ENCODE measurements at places on chromosomes 2 and 18. TPM values are rescaled to one million over a fixed set of nuclear protein-coding genes. Genes with fewer than 3 reads are reported as not detected.

GRCh38 chr2:148644883-148645538 lies 460 bp downstream of the EPC2 start:
- DNase-seq: peak; percentile 95

- no peak for DNase-seq
Measured at GRCh38 chr2:7815726-7816125, 866.1 kb upstream of the ID2 start.

DNA sequence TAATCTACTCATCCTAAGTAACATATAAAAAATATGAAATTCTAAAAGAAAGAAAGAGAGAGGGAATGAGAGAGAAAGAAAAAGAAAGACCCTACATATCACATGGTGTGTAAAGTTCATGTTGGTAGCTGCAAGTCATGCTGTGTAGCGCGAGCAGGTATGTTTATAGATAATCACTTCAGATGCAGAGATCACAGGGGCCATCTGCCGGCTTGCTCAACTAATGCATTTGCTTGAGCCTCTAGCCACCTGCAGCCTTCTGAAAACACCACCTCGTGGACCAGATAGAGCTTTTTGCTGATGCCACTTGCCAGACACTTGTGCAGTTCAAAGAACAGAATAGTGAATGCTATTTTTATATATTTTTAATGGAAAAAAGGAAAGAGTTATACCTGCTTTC lies 37.6 kb downstream of the CDH7 start:
- DNase-seq: no peak

DNA sequence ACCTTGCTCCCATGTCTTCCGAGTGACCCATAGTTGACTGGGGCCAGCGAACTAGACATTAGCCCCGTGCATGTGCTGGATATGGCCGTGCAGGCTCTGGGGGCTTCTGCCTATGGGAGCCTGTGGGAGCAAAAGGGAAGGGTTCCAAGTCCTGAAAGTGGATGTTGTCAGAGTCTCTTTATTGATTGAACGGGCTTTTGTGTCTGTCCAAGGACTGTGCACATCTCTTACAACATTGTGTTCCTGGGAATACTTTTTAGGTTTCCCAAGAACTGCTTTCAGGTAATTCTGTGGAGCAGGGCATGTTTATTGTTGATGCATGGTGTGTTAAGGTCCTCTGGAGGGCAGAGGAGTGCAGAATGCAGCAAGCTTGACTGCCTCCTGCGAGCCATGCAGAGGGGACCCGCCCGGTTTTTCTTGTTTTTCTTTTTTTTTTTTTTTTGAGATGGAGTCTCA lies 5.0 kb downstream of the RNF144A start:
- DNase-seq: no peak

GRCh38 chr2:52074130-52074719 lies 1042.3 kb upstream of the NRXN1 start:
- DNase-seq: no peak

DNA sequence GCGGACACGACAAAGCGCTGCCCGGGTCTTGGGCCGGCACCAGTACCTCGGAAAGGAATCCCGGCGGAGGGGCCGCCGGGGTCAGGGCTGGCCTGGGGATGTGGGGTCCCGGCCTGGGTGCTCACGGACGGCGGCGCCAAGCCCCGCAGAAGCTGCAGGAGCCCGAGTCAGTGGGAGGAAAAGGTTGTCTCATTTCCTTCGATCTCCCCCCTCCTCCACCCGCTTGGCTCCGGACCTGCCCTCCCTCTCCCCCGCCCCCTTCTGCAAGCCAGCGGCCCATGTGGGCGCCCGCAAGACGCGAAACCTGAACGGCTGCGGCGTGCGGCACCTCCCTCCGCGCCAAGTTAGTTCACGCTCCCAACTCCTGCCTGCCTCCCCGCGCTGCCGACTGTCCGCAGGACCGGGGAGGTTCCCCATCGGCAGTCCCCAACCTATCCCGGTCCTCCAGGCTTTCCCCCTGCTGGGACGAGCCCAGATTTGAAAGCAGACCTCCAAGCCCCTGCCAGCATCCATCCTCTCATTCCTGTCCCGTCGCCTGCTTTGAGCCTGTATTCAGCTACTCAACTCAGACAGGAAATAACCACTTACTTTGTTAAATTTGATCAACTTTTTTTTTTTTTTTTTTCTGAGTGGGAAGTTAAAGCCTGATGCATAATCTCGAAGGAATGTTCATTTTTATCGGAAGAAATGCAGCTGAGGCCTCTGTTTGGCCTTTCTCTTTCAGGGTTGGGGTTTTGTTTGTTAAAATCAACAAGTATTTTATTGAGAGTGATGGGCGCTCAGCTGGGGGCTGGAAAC lies at the start of gene EVA1A:
EVA1A (minus strand) TSS at position 172 of the 798 bp plus-strand sequence. CDS start 42,799 bp downstream, outside the sequence.
- DNase-seq: peak; percentile 81

- DNase-seq: no peak
Measured at GRCh38 chr18:33369711-33370449, 70.6 kb downstream of the CCDC178 start.

- DNase-seq: no peak
Measured at GRCh38 chr2:220513573-220514288, 886.3 kb downstream of the SLC4A3 start.

DNA sequence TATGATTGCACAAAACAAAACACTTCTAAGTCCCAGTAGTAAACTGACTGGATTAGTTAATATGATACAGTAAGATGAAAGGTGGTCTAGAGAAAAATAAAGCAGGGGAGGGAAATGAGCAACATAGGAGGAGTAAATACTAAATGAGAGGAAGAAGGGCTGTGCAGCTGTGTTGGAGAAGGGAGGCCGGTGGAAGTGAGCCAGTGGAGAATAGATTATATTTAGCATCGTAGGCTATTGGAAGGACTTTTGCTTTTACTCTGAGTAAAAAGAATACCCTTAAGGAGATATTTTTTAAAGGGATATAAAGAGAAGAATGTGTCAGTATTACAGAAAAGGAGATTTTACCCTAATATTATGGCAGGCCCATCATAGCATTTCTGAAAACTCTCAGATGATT lies 12.7 kb downstream of the WDR75 start:
- no peak for DNase-seq

GRCh38 chr18:7630731-7631442 lies 63.8 kb downstream of the PTPRM start:
- no peak for DNase-seq

GRCh38 chr2:121279476-121280220 lies 5.4 kb downstream of the TFCP2L1 start:
- DNase-seq: no peak

- DNase-seq: no peak
Measured at GRCh38 chr2:9649261-9649660, 18.5 kb upstream of the YWHAQ start.

DNA sequence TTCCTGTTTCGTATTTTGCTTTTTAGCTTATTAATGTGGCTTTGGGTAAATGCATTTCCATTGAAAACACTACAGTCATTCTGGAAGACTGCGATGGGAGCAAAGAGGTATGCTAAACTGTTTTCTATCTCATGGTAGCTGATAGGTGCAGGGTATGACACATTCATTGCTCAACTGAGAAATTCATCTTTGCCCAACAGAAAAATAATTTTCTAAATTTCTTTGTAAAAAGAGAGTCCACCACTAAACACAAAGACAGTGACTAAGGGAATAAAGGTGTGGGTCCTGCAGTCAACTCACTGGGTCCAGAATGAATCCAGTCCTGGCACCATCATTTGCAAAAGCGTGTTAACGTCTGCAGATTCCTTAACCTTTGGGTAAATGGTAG lies 19.9 kb downstream of the ERMN start:
- no peak for DNase-seq

- DNase-seq: peak; percentile 84
Measured at GRCh38 chr2:46655551-46656436, 176.4 kb downstream of the TMEM247 start.

DNA sequence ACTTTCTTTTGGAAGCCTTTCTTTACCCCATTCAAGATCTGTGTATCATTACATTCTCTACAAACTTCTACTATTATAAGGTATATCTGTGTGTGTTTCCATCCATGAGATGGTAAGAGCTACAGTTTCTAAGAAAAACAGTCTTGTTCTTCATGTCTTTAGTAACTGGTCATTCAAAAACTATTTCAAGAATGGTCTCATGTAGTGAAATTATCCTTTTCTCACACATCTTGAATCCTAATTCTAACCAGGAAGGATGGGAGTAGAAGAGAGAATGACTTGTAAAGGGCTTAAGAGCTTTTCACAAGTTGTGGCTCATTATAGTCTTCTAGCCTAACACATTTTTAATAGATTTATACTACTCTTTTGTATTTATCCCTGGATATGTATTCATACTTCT lies 47.3 kb downstream of the ROCK1 start:
- DNase-seq: no peak

GRCh38 chr18:34859496-34859895 lies 149.4 kb downstream of the DTNA start:
- DNase-seq: no peak

- DNase-seq: no peak
Measured at GRCh38 chr2:195677884-195678283, 20.9 kb downstream of the SLC39A10 start.

DNA sequence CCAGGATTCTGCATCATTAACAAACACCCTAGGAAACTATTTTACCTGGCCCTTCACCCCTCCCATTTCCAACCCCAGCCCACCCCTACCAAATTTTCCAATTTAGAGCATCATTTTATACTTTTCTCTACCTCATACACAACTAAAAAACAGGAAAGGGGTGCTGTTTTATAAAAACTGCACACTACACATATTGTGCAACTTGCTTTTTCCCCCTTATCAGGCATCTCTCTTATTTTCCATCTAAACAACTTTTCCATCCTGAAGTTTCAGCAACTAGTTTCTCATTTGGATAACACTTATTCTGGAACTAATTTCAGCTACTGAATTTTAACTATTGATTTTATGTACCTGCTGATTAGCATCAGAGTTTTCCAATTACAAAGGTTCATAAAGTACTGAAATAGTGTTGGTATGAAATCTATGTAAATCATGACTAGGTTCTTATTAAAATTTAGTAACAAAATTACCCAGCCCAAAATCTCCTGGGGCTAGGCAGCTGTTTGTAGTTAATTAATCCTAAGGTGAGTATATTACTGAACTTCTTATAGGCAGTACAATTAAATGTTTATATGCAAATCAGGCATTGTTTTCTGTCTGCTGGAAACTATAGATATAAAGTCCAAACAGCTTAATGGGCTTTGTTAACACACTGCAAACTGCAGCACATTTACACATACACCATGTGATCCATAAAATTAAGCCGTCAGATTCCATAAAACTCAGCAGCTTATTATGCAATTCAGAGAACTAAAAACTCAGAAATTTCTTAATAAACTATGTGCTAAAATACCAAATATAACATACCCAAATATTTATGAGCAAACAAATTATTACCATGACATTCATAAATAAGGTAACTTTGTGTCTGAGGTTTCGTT lies 7.9 kb downstream of the SF3B1 start:
- DNase-seq: peak; percentile 5

GRCh38 chr2:130776550-130776949 lies 21.2 kb downstream of the AMER3 start:
- no peak for DNase-seq

DNA sequence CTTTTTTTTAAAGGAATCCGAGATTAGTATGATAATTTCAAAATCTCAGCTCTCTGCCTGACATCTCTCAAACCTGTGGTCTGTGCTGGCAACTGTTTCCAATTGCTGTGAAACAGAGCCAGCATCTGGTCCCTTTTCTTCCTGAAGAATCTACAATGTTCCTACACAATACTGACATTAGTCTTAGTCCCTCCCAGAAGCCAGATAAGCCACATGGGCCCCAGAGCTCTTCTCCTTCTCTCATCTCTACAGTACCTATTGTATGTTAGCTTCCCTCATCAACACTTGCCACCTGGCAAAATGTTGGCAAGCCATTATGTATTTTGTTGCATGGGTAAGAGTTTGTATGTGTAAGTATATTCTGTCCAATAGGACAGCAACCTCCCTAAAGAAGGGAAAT lies 62.9 kb upstream of the CDKL4 start:
- DNase-seq: no peak

- peak; percentile 13 for DNase-seq
Measured at GRCh38 chr2:223909001-223909741, 36.0 kb downstream of the WDFY1 start.

GRCh38 chr2:218023636-218024035 lies 20.8 kb upstream of the TNS1 start:
- no peak for DNase-seq

DNA sequence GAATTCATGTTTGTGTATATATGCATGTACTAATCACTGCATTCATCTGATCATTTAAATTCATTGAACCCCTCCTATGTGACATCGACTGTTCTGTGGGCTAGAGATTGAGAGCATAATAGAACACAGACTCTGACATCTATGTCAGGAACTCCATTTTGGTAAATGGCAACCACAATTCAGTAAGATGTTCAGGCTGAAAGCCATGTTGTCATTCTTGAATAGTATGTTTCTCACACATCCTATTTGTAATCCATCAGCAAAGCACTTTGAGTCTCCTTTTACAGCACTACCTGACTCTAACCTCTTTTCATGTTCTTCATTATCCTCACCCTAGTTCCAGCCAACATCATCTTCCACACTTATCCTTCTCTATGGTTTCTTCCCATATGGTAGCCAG lies 413.8 kb upstream of the MEX3C start:
- no peak for DNase-seq

- no peak for DNase-seq
Measured at GRCh38 chr2:183195998-183196409, 71.8 kb downstream of the NUP35 start.

GRCh38 chr2:170201734-170202393 lies 23.9 kb downstream of the MYO3B start:
- no peak for DNase-seq

DNA sequence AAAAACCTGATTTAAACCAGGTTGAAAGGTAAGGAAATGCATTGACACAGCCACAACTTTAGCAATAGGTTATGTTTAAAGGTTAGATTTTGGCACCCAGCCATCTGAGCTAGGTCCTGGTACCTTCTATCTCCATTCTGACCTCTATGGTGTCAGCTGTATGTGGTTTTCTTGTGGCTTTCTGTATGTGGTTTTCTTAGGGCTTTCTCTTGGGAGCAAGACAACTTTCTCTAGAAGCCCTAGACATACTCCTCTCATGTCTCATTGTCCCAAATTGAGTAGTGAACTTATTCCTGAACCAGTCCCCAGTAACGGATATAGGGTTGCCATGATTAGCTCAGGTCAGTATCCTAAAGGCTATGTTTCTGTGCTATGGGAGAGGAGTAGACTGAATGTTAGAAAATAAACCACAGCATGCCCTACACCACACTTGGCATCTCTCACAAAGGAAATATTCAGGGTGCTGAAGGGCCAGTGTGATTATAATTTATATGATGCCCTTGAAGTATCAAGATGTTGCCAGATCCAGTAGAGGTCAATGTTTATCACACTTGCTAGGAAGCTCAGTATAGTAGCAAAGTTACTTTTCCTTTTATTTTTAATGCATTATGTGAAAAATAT lies 176.1 kb downstream of the CAPN13 start:
- no peak for DNase-seq

- no peak for DNase-seq
Measured at GRCh38 chr2:56981554-56981953, 797.8 kb downstream of the CCDC85A start.

LIMS4 gene
- 0.31 TPM for polyA plus RNA-seq

CCDC141 gene
- polyA plus RNA-seq: 134 TPM

LIPG gene
- polyA plus RNA-seq: 1.5 TPM

CHRND gene
- polyA plus RNA-seq: 0.05 TPM

DLGAP1 gene
- polyA plus RNA-seq: 0.89 TPM

MATN3 gene
- polyA plus RNA-seq: 4.8 TPM

DPP10 gene
- 0.61 TPM for polyA plus RNA-seq

KCNG3 gene
- 0.20 TPM for polyA plus RNA-seq

SLC9A4 gene
- polyA plus RNA-seq: 0.29 TPM

CROCC2 gene
- polyA plus RNA-seq: not detected

PNPT1 gene
- polyA plus RNA-seq: 21.0 TPM

IL1R2 gene
- not detected for polyA plus RNA-seq

AQP12A gene
- 0.50 TPM for polyA plus RNA-seq

RGPD4 gene
- polyA plus RNA-seq: not detected

CPO gene
- not detected for polyA plus RNA-seq

LOXHD1 gene
- polyA plus RNA-seq: not detected

ZAP70 gene
- 3.5 TPM for polyA plus RNA-seq

GPC1 gene
- polyA plus RNA-seq: 57.8 TPM

Data from cardiac muscle cell (in vitro differentiated cells and primary cell).